ENCODE measurements at places on chromosomes 1 and 21. TPM values are rescaled to one million over a fixed set of nuclear protein-coding genes. Genes with fewer than 3 reads are reported as not detected.

DNA sequence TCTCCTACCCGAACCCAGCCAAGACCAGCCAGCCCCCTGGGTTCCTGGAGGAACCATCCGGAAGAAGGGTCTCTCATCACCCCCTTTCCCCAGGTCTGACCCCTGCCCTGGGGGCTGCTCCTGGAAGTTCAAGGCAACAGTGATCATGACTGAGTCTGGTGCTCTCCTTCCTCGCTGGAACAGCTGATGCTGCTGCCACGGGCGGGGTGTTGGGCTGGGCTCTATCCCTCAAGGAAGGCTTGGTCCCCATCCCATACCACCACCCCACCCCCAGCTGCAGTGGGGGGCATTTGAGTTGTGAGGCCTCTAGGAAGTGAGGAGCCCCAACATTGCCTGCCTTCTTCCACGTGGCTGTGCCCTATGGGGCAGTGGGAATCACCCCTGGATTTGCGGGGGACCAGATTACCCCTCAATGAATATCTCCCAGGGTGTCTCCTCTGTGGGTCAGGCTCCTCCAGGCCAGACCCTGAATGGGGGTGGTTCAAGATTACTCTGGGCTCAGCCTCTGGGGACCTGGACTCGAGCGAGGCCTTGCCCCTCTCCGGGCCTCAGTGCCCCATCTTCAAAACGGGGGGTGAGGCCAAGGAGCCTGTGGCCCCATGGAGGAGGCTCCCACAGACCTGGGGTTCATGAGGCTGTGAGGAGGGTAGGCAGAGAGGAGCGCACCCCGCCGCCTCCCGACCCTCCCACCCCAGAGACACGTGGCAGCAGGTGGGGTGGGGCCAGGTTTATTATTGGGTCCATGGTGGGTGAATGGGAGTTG is 2.8 kb downstream of the MASP2 start:
- no peak for DNase-seq

GRCh38 chr1:46544561-46545240 is 6.7 kb downstream of the KNCN start:
- DNase-seq = no peak

DNA sequence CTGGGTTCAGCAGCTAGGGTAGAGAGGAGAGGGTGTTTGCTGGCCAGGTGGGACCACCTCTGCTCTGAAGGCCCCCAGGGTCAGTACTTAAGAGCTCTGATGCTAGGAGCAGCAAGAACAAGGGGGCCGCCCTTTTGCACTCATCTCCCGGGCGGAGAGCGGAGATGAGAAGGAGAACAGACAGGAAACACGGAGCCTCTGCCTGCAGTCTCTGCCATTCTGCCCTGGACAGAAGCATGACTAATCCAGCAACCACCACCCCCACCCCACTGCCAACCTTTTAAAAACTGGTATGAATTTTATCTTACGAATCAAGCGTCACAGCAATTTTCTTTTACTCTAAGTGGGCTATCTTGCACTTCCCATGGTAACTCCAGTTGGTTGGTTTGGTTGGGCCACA is 34.5 kb downstream of the PARP1 start:
- DNase-seq = no peak

- DNase-seq = no peak
Observed at GRCh38 chr1:206902702-206903101, 5.5 kb downstream of the IL24 start.

DNA sequence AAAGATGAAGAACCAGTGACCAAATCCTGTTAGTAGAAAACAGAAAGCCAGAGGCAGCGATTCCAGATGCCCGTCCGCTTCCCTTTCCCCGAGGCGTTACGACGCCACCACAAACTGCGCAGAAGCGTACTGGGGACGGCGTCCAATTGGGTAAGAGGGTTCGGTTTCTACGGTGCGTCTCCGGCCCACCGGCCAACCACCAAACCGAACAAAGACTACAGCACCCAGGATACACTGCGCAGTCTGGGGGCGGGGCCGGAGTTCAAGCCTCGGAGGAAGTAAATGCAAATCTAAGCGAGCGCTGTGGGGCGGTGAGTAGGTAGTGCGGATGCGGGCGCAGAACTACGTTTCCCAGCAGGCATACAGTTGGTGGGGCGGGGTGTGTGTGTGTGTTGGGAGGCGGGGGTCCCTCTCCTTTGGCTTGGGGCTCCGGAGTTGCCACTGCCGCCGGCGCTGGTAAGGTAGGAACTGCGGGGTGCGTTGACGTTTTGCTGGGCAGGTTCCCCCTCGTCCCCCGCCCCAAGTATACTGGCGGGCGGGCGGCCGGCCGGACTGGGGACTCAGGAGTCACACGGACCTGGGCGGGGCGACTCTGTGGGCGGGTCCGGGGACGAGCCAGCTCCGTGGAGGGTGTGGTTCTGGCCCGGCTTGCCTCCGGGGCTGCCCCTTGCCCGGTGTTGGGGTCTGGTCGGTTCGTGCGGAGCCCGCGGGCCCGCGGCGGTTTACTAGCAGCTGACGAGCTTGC is at the start of the genes SWT1 and TRMT1L:
Gene SWT1, plus strand, starts transcription at position 314 of the 745 bp plus-strand sequence. CDS start 3,675 bp downstream, outside the sequence.
Gene TRMT1L, minus strand, starts transcription at position 100 of the 745 bp plus-strand sequence. CDS start 241 bp downstream, outside the sequence.
- DNase-seq = peak; percentile 94

DNA sequence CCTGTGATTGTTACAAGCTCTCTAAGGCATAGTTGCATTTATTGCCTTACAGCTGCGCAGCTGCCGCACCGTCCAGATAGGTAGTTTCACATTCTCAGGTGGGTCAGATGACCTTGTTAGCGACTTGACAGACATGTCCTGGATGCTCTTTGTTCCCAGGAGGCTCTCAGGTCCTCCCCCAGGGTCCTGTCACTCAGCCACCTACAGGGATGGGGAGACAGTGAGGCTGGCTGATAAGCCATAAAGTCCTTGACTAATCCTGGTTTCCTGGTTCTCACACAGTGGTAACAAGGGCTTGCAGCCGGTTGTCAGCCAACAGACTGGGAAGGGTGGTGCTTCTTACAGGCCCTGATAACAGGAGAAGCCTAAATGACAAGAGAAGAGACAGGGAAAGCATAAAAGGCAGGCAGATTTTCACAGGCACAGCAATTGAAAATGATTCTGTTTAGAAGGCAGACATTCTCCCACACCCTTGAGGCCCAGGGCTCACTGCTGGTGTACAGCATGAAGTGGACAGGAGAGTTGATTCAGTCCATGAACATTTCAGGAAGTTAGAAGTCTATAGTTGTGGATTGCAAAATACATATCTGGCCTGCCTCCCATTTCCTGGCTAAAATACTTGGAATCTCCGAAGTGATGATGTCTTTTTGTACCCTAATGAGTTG is 2.9 kb downstream of the ARF1 start:
- no peak for DNase-seq

DNA sequence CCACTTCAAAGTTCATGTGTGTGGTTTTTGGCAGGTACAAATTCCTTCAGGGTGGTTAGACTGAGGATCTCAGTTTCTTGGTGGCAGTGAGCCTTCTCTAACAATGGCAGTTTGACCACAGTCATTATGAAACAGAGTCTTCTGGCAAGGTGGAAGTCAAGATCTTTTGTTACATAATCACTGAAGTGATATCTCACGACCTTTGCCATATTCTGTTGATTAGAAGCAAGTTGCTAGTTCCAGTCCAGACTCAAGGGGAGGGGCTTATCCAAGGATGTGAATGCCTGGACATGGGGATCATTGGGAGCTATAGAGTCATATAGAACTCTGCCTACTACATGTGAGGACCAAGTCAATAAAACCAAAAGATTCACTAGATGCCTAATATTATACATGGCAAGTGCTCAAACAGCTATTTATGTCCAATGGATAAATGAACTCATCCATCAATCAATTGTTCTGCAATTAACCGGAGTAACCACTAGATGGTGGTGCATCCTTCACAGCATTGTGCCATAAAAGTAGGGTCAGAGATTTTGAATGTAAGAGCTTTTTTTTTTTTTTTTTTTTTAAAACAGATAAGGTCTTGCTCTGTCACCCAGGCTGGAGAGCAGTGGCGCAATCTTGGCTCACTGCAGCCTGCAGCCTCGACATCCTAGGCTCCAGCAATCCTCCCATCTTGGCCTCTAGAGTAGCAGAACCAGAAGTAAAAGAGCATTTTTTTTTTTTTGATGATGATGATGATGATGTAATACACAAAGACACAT is 131.9 kb downstream of the CRB1 start:
- no peak for DNase-seq

GRCh38 chr1:96995351-96995750 is 273.8 kb downstream of the PTBP2 start:
- DNase-seq = no peak

DNA sequence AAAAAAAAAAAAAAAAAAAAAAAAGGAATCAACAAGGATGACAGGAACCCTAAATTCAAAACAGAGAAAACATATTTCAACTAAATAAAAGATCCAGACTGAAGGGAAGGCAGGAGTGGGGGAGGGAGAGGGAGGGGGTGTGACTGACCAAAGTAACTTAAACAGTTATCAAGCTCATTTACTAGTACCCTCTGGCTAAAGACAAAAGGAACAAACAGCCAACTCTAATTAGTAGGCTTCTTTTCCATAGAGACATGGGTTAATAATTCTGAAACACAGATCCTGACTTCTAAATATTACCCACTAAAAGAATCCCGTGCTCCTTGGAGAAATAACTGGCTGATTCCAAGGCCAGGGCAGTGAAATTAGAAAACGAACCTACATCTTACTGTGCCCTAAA is 23.8 kb downstream of the USP48 start:
- no peak for DNase-seq

DNA sequence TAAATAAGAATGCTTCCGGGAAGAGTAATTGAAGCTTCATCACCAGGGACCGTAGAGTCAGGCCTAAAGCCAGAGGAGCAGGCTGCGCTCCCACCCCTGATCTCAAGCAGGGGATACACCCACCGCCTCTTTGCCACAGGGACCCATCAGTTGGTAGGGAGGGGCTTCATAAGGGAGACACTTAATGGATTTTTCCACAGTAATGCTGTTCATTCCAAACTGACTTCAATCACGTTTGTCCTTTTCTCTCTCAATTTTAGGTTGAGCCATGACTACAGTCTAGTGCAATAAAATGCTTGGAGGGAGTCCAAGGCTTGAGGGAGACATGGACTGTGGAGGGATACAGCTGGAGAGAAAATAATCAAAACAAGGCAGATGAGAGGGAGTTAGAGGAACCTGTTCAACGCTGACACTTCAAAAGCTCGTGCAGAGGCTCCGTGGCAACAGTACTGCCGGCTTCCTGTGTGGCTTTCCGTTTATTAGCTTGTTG is 111.5 kb downstream of the SEC16B start:
- DNase-seq = no peak

- no peak for DNase-seq
Observed at GRCh38 chr1:205521686-205522085, 17.2 kb downstream of the CDK18 start.

GRCh38 chr1:184629266-184629665 is 125.4 kb downstream of the EDEM3 start:
- DNase-seq = no peak

DNA sequence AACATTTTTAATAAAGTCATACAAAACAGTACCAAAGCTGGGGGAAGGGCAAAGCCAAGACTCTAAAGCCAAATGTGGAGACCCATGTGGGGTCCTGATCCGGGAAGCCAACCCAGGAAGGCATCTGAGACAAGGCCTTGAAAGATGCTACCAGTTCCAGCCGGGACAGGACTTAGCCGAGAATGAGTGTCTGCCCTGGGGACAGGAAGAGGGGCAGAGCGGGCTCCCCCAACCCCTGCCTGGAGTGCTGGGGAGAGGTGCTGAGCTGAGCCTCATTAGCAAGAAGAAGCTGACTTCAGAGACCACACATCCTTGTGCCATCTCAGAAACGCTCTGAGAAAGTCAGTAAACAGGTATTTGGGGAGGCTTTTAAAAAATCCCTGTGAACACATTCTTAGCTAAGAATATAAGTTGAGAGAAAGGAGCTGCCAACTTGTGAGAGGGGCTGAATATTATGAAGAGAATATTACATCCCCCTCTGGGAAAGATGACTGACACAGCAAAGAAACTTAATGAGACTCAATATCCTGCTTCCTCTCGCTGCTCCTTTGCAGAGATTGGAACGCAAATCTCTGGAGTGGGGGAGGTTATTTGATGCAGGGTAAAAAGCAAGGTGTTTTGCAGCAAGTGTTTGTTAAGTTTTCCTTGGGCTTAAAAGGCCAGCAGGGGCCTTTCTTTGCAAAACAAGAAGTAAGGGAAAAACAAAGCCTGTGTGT is 103.3 kb upstream of the KCND3 start:
- no peak for DNase-seq

- no peak for DNase-seq
Observed at GRCh38 chr1:27292106-27292505, 29.9 kb upstream of the TMEM222 start.

DNA sequence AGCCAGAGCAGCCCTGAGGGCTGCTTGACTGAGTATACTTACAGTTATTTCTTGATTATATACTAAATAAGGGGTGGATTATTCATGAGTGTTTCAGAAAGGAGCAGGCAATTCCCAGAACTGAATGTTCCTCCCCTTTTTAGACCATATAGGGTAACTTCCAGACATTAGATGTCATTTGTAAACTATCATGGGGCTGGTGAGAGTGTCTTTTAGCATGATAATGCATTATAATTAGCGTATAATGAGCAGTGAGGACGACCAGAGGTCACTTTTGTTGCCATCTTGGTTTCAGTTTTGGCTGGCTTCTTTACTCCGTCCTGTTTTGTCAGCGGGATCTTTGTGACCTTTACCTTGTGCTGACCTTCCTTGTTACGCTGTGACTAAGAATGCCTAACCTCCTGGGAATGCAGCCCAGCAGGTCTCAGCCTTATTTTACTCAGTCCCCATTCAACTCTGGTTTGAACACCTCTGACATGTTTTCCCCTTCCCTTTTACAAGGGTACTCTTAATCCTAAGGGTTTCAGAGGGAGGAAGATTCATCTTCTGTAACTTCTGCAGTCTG is 16.2 kb downstream of the KCTD3 start:
- no peak for DNase-seq

DNA sequence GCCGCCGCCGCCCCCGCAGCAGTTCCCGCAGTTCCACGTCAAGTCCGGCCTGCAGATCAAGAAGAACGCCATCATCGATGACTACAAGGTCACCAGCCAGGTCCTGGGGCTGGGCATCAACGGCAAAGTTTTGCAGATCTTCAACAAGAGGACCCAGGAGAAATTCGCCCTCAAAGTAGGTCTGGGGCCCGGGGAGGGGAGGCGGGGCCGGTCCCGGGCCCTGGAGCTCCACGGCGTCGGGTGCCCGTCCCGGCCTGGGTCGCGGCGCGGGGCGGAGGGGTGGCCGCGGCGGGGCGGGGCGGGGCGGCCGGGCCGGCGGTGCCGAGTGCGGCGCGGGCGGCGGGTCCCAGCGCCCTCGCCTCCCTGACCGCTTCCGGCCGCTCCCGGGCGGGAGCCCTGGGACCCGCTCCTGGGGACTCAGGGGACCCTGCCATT is 646 bp downstream of the MAPKAPK2 start:
- DNase-seq = no peak

- no peak for DNase-seq
Observed at GRCh38 chr21:37350472-37350871, 16.1 kb upstream of the DYRK1A start.

The SPRR2E gene
- total RNA-seq = not detected

The F13B gene
- total RNA-seq = not detected

The S100A4 gene
- total RNA-seq = 186 TPM

The GPR25 gene
- total RNA-seq = not detected

The DNM3 gene
- total RNA-seq = 4.5 TPM

The IVL gene
- total RNA-seq = not detected

The SPATA6 gene
- 4.2 TPM for total RNA-seq

Data from activated naive CD4-positive, alpha-beta T cell treated with anti-CD3 and anti-CD28 coated beads, Interleukin-2, amount 50 U/mL, for 72 hours (primary cell).